Skeletal muscle tissue (tissue), 5 donors: ENCODE measurements at places on chromosomes 3 and 15. TPM values are rescaled to one million over a fixed set of nuclear protein-coding genes. Genes with fewer than 3 reads are reported as not detected.

Gene WDR73
- total RNA-seq, result 16.2 TPM

Gene SERF2
- 175 TPM for total RNA-seq

Gene SPATA12
- total RNA-seq, result not detected

Gene ZNF660
- total RNA-seq, result 3.1 TPM

Gene ARL6IP5
- total RNA-seq, result 60.5 TPM

Gene ESYT3
- total RNA-seq, result 14.1 TPM

Gene TLR9
- total RNA-seq, result not detected

Gene DNAH12
- total RNA-seq, result 0.52 TPM

Gene C3orf70
- total RNA-seq, result 4.2 TPM

Gene CHRM5
- not detected for total RNA-seq

Gene MCTP2
- 2.1 TPM for total RNA-seq

Gene PLAAT1
- 14.6 TPM for total RNA-seq

Gene VWA5B2
- total RNA-seq, result not detected

Gene ICE2
- 34.4 TPM for total RNA-seq

Gene EFCC1
- 1.0 TPM for total RNA-seq
